Erythroblast (primary cell): ENCODE measurements at places on chromosomes 3 and 15.

DNA sequence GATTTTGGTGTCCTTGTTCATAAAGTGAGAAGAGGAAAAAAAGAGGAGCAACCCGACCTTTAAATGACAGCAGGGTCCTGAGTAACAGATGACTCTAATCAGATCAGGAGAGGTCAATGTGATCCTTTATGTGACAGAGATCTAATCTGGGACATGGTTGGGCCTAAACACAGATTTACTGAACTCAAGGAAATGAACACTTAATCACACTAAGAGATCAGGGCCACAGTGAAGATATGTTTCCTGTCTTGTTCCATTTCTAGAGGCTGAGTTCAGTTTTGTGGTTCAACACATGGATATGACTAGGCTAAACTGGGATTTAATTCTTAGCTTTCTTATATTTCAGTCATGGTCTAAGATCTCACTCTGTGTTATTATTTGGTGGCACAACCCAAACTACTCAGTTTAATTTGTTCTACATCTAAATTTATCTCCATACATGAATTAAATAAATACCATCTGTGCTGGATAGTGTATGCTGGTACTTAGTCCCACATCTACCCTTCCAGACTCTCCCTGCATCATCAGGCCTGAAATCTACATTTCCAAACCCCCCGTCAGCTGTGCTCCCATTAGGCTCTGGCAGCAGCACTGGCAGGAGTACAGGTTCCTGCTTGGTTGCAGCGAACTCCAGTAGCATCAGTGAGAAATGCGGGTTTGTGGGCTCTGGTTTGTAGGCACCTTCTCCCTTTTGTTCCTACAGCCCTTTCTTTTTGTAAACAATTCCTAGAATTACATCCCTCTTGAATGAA, 22.6 kb downstream of the SFMBT1 start:
- no peak for DNase-seq

DNA sequence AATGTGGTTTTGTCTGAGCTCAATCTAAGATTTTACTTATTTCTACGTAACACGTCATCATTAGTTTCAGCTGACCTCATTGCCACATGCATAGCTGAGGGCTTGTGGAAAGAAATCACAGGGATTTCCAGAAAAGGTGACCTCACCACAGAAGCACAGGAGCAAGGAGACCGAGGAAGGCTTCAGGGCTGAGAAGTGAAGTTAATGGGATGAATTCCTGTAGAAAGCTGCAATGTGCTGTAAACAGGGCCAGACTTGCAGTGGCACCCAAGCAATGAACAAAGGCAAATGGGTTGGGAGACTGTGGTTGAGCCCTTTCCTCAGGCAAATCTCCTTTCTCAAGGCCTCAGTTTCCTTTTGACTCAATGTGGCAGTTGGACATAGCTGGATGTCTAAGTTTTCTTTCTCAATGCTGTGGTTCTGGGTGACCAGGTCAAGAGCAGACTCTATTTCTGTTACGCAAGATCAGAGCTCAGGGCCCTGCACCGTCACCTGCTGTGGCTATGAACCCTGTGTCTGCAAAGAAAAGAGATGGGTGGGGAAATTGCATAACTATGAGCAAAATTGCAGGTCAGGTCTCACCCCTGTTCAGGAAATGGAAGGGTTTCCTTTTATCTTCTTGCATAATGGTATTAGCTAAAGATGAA, 252.2 kb upstream of the TBL1XR1 start:
- DNase-seq = no peak

DNA sequence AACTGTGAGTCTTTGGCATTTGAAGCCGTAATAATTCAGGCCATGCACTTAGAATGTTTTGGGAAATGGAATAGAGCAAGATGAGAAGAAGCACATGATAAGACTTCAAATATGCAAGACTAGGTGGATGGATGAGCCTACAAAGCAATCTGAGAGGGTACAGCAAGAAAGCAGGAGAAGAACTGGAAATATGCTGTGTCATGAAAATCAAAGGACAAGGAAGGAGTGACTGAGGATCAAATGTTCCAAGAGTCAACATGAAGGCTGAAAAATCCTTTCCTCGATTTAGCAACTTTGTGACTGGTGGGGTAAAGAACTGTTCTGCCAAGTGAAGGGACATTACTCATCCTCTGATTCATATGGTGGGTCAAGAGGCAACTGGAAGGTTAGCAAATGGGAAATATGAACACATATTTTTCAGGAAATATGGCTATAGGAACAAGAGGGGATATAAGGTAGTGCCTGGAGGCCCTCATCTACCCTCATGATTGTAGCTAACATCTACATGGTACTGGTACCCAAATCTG, 803.7 kb upstream of the ARRDC4 start:
- DNase-seq = no peak

- DNase-seq = no peak
These were observed 46.2 kb downstream of the GADL1 start for GRCh38 chr3:30848087-30848779.

GRCh38 chr3:152230370-152230769, 38.4 kb upstream of the MBNL1 start:
- no peak for DNase-seq

GRCh38 chr3:127216415-127217261, 23.7 kb downstream of the PRR23E start:
- DNase-seq = no peak

- no peak for DNase-seq
These were observed 162.8 kb upstream of the NSMCE3 start for GRCh38 chr15:29432191-29433049.

- DNase-seq = peak; percentile 96
These were observed 239.3 kb downstream of the CPNE4 start for GRCh38 chr3:131795390-131796090.

DNA sequence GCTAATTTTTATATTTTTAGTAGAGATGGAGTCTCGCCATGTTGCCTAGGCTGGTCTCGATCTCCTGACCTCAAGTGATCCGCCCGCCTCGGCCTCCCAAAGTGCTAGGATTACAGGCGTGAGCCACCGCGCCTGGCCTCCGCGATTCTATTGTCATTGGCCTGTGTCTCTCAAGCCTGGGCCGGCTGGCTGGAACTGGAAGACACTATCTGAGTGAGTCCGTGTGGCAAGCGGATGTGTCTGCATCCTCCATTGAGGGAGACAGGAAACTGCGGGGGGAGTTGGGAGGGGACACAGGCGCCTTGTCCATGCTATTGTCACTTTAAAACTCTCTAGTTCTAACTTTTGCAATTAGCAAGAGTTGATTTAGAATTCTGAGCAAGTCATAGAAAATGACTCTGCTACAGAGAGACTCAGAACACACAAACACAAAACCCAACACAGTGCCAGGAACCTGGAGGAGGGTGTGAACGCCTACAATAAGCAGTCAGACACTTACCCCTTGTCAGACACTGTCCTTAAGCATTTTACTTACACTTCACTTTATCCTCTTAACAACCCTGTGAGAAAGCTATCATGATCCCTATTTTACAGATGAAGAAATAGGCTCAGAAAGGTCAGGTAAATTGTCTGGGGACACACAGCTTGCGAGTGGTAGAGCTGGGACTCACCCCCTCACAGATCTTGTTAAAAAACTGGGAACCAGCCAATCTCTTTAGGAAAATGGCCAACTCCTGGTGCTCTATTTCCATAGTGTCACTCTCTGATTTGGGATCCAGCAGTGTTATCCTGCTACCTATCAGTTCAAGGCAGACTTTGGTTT, 38.7 kb downstream of the ANP32A start:
- no peak for DNase-seq

- DNase-seq = no peak
These were observed 41.5 kb downstream of the HRH1 start for GRCh38 chr3:11195721-11196332.

GRCh38 chr3:30586806-30587486, 19.5 kb upstream of the TGFBR2 start:
- DNase-seq = no peak

DNA sequence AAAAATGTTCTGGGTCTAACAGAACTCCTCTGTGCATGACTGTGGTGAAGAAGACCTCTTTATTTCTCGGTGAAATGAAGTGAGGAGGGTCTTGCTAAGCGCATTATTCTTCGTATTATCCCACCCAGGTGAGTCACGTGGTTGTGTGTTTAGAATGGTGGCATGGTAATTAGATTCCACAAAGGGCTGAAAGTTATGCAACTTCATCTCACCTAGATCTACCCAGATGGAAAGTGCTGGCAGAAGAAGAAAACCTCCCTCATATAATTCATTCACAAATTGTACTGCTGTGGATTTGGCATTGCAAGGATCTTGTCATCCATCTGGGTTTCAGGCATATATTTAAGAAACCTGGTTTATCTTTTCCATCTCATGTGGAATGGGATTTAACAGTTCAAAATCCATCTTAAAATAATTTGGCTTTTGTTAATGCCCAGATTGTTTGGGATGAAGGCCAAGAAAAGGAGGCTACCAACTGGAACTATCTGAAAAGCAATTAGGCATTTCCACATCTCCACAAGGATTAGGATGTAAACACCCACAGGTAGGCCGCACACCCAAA, 175.3 kb downstream of the PLCL2 start:
- DNase-seq = no peak

- DNase-seq = peak; percentile 67
These were observed 14.3 kb upstream of the DENND4A start for GRCh38 chr15:65806397-65806796.

GRCh38 chr3:196414469-196414868, 17.8 kb downstream of the UBXN7 start:
- no peak for DNase-seq

- DNase-seq = no peak
These were observed 95.8 kb downstream of the CHSY1 start for GRCh38 chr15:101156061-101156460.

GRCh38 chr3:148937467-148938255, 53.7 kb upstream of the GYG1 start:
- DNase-seq = no peak

- DNase-seq = peak; percentile 56
These were observed 90.2 kb upstream of the KLF13 start for GRCh38 chr15:31236184-31237042.

DNA sequence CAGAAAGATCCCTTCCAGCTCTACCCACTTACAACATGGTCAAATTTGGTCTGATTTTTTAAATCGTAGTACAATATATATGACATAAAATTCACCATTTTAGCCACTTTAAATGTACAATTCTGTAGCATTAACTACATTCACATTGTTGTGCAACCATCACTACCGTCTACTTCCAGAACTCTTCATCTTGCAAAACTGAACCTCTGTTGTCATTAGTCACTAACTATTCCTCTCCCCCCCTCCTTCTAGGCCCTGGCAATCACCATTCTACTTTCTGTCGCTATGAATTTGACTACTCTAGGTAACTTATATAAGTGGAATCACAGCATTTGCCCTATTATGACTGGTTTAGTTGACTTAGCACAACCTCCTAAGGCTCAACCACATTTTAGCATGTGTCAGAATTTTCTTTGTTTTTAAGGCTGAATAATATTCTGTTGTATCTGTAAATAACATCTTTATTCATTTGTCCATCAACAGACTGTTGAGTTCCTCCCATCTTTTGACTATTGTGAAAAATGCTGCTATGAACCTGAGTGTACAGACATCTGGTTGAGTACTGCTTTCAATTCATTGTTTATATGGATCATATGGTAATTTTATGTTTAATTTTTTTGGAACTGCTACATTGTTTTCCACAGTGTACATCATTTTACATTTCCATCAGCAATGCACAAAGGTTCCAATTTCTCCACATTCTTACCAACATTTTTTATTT, 35.5 kb upstream of the CCR2 start:
- no peak for DNase-seq

DNA sequence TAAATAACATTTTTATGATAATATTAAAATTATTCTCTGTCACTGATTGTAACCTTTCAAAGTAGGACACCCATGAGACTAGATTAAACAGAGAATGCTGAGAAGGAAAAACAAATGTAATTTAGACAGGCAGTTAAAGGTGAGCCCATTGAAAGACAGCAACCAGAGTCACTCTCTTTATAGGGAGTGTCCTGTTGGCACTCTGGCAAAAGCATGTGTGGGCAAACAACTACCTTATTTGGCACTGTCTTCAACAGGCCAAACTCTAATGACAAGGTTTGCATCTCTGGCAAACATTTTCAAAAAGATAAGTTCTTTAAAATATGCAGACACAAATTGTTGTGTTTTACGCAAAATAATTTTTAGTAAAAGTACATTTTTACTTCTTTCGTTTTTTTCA, 29.8 kb downstream of the NFKBIZ start:
- DNase-seq = no peak

DNA sequence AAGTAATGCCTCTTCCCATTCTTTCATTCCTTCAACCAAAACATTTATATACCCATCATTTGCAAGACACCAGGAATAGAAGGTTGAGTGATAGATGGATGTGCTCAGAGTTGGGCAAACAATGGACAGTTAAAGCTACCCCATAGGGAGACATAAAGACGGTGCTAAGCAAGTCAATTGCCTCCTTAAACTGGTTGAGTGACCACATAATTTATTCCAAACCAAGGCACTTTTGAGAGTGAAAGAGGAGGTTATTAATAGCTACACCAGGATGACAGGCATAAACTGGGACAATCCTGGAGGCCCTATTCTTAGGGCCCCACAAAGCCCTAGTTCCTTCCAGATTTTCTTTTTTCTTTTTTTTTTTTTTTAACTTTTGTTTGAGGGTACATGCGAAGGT, 21.4 kb upstream of the DYNC1LI1 start:
- DNase-seq = no peak

- peak; percentile 5 for DNase-seq
These were observed 27.0 kb upstream of the TFG start for GRCh38 chr3:100682056-100682853.

GRCh38 chr15:61083081-61083787, 145.9 kb downstream of the RORA start:
- no peak for DNase-seq

DNA sequence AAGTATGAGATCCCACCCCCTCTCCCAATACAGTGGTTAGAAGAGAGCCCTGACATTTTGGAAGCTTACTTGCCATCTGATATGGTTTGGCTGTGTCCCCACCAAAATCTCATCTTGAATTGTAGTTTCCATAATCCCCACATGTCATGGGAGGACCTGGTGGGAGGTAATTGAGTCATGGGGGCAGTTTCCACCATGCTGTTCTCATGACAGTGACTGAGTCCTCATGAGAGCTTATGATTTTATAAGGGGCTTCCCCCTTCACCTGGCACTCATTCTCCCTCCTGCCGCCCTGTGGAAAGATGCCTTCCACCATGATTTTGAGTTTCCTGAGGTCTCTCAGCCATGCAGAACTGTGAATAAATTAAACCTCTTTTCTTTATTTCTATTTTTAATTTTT, 28.8 kb upstream of the HES1 start:
- no peak for DNase-seq

DNA sequence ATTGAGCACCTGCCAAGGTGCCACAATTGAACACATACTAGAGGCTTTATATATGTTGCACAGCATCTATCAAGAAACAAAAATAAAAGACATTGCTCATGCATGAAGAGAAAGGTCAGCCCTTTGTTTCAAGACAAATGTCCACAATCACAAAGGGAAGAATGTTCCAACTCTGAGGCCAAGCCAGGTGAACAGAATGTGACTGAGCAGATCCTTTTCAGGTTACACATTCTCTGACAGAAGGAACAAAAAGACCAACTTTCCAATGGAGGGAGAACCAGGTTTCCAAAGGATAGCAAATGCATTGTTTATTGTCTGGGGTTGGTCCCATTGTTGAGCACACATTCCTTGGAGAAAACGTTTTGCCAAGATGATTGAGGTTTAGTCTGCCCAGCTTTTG, 50.2 kb upstream of the FAM174B start:
- DNase-seq = no peak
